DMS153 (cell line): ENCODE measurements at places on chromosomes 3 and 15.

GRCh38 chr3:171564748-171565480 is 104.7 kb upstream of the TNIK start:
- no peak for DNase-seq

DNA sequence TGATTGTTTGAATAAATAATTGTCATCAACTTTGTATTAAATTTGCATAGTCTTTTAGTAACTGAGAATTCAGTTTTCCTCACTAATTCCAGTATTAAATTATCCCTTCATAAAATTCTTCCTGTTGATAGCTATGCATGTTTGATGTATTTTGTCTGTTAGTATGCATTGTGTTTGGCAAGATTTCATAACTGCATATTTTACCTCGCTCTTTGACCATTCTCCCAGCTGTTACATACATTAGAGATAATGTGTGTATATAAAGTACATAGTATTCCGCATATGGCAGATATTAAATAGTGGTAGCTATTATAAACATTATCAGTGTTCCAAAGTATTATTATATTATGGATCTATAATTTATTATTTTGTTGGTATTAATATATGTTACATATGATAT is 10.6 kb upstream of the NFKBIZ start:
- DNase-seq: no peak

DNA sequence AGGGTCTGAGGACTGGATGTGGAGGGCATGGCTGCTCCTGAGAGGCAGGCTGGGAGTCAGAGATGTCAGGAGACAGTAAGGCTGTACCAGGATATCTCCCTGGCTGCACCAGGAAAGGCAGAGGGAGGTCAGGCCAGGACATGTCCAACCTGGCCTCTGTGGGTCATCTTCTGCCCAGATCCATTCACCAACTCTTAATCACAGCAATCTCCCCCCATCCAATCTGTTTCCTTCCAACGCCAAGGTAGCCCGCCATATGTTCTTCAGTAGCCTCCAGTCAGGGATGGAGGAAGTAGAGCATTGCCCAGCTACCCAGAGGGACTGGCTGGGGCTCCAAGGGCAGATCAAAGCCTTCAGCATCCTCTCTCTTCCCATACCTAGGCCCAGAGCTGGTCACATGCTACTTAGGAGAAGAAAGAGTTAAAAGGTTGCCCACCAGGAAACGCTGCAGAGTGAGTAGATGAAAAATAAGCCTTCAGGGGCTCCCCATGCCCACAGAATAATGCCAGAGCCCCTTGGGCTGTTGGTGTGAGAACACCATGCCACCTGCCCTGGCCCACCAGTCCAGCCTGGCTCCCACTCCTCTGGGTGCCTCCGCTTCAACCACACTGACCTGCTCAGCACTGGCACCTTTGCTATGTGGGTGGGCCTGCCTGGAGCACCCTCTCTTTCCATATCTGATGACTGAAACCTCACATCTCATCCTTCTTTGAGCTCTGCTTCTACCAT is 176.8 kb downstream of the MEGF11 start:
- DNase-seq: no peak

DNA sequence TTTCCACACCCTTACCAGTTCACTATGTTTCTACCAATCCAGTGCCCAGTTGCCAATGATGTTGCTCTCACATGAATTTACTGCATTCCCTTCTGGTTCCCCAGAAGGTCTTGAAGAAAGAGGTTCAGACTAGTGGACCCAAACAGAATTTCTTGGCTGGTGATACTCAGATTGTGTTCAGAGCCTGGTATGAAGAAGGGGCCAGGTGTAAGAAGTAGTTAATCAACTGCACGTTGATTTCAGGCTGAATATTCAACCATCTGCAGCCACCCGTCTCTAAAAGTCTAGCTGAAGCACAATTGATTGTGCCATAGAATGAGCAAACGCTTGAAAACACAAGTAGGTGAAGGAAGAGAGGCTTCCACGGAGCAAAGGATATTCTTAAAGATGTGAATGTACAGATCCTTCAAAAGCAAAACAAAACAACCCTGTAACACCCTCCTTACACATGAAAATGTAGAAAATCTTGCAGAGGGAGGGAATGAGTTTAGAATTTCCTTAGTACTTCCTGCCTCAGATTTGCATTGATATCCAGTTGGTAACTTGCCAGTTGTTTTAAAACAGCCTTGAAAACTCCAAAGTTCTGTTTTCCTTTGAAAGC is 4.7 kb downstream of the RBMS3 start:
- DNase-seq: no peak

GRCh38 chr3:71704915-71705314 is 20.3 kb downstream of the EIF4E3 start:
- no peak for DNase-seq

DNA sequence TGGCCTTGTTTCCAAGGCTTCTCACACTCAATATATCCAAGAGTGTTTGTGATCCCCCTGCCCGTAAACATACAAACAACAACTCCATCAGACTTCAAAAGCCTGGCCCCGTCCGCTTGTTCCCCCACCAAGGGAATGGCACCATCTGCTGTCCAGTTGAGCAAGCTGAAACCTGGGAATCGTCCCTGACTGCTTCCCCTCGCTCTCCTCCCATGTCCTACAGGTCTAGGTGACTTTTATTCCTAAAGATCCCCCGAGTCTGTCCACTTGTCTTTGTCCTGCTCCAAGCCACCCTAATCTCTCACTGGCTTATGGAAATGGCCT is 27.9 kb upstream of the FAM174B start:
- DNase-seq: peak; percentile 4

DNA sequence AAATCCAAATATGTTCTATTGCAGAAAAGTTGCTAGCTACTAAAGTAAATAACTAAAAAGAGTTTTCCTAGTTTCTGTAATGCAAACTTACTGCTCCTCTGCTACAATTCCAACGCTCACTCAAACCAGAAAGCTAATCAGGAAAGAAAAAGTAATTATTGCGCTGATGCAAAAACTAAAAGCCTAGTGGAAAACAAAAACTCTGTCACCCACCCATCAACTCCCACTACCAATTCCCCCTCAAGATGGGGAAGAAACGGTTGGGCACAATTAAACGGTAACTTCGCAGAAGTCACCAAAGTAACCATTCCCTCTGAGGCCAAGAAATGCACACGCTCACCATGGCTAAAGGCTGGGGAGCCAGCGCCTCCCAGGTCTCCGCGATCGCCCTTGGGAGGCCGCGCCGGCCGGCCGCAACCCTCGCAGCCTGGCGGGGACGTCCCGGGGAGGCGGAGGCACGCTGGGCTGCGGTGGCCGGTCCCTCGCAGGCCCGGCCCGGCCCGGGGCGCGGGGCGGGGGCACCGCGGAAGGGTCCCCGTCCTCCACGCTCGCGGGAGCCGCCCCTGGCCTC is 684 bp downstream of the SLTM start:
- DNase-seq: no peak

DNA sequence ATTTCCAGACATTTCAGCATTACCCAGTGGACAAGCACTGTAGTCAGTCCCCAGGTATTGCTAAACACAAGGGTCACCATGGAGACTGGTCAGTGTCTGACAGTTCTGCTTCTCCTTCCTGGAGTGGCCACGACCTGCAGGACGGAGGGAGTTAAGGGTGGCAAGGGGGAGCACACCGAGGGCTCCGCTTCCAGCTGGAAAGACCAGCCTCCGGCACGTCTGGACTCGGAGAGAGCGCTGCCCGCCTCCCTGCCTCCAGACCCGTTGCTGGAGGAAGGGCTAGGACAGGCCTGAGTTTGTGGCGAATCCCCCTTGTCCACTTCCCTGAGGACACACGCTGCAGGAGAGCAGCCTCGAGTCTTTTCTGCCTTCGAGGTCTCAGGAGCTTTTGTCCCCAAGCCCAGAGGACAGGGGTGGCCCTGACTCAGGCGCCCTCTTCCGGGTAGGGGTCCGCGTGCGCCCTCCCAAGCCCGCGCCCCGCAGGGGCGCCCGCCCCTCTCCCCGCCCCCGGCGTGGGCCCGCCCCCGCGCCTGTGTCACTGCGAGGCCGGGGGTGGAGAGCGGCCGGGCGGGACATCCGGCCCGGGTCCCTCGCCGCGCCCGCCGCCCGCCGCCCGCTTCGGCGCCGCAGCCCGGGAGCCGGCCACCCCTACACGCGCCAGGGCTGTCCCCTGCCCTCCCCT is at the start of gene CHST14:
TSS of gene CHST14 (plus strand) at position 562 of the 682 bp plus-strand sequence. CDS start 230 bp downstream, outside the sequence.
- peak; percentile 3 for DNase-seq

- DNase-seq: no peak
Observed at GRCh38 chr3:120420928-120421551, 29.8 kb downstream of the FSTL1 start.

DNA sequence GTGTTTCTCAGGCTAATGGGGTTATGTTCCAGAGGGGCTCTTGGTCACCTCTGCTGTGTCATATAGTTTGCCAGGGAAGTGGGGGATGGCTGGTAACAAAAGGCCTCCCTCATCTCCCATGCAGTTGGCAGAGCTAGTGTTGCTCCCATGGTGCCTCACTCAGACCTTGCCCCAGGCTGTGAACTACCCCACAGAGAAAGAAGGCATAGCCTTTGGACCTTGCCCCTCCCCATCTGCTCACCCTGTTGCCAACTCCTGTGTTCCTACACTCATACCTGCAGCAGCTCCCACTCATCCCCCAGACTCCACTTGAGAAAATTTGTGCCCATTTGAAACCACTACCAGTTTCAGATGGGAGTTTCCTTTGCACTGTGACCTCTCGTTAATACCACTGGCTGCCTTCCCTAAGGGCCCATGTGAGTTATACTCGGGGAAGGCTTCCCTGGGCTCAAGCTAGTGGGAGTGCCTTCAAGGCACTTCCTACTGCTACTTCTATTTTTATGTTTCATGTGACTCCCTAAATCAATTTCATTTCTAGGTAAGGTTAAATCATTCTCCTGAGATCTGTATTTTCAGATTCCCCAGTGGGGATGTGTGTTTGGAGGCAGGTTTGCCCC is 25.3 kb upstream of the COPB2 start:
- DNase-seq: no peak

DNA sequence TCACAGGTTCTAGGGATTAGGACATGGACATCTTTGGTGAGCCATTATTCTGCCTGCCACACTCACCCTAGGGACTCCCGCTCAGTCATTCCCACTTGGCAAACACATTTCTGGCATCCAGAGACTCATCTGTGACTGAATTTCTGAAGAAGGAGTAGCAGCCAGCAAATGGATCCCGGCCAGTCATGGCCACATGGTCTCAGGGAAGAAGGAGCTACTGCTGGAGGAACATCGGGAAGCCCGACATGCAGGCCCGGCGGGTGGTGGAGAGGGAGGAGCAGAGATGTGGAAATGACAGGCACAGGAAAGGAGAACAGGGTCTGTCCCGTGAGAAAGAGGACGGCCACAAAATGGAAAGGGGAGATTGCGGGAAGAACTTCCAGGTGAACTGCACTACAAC is 65.4 kb downstream of the SEMA5B start:
- no peak for DNase-seq

GRCh38 chr15:95636107-95636506 is 694.4 kb upstream of the NR2F2 start:
- no peak for DNase-seq

- DNase-seq: peak; percentile 85
Observed at GRCh38 chr3:133805702-133806475, at the start of gene SRPRB. Gene SRPRB, plus strand, starts transcription at chr3:133805815. Its CDS starts 34 bp downstream, at chr3:133805849.

- no peak for DNase-seq
Observed at GRCh38 chr3:15241341-15241740, 35.3 kb downstream of the CAPN7 start.

- DNase-seq: no peak
Observed at GRCh38 chr3:4957978-4958377, 21.3 kb upstream of the BHLHE40 start.

GRCh38 chr15:76139368-76140073 is 79.7 kb downstream of the TMEM266 start:
- peak; percentile 16 for DNase-seq

- DNase-seq: no peak
Observed at GRCh38 chr15:41258750-41259471, 27.8 kb downstream of the CHP1 start.

DNA sequence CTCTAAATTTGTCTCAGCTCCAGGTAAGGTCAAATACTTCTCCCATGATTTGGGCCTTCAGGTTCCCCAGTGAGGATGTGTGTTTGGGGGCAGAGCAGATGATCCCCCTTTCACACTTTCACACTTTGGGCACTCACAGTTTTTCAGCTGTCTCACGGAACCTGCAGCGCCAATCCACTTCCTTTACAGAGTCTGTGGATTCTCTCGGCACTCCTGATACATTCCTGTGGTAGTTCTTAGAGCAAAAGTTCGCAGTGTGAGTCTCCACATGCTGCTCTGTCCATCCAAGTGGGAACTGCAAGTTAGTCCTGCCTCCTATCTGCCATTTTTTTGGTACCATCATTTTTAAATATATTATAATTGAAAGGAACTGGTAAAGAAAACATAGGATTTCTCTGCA is 20.2 kb upstream of the CPOX start:
- DNase-seq: no peak

- no peak for DNase-seq
Observed at GRCh38 chr3:32143849-32144757, 37.7 kb downstream of the GPD1L start.

DNA sequence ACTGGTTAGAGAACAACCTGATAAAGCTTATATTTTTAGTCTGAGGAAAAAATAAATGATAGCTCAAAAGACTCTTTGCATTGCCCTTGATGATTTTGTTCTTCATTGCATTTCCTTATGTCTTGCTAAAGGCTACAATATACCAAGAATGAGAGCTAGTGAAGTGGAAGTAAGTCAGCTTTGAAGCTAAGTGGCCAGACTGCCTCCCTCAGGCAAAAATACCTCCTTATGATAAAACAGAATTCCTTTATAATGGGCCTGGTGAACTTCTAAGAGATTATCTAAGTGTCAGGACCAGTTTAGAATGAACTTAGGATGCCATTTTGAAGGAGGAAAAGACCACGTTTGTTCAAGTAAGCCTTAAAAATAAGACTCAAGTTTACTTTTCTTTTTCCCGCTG is 678.4 kb downstream of the ROBO2 start:
- no peak for DNase-seq

GRCh38 chr3:13105181-13105895 is 32.1 kb upstream of the IQSEC1 start:
- DNase-seq: no peak

GRCh38 chr3:100463002-100463401 is 29.4 kb upstream of the TMEM45A start:
- DNase-seq: peak; percentile 45

- no peak for DNase-seq
Observed at GRCh38 chr3:194103505-194103904, 32.4 kb upstream of the HES1 start.

DNA sequence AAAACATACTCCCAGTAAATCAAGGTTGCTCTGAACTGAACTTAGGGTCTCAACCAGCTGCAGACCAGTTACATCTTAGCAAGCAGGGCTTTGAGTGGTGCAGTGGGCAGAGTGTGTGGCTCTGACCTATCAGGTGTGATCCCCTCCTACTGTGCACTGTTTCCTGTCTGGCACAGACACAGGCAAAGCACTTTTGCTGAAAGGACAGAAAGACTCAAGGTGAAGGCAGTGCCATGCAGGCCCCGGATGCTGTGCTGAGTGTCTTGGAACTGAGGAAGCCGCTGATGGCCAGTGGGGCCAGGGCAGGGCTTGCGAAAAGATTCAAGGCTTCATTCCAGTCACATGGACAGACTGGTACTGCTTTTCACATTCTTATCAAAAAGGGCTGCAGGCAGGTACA is 85.2 kb downstream of the CACNA1D start:
- DNase-seq: no peak

- no peak for DNase-seq
Observed at GRCh38 chr3:179398574-179399231, 51.2 kb downstream of the MFN1 start.
